ENCODE measurements at places on chromosomes 5 and 9.

DNA sequence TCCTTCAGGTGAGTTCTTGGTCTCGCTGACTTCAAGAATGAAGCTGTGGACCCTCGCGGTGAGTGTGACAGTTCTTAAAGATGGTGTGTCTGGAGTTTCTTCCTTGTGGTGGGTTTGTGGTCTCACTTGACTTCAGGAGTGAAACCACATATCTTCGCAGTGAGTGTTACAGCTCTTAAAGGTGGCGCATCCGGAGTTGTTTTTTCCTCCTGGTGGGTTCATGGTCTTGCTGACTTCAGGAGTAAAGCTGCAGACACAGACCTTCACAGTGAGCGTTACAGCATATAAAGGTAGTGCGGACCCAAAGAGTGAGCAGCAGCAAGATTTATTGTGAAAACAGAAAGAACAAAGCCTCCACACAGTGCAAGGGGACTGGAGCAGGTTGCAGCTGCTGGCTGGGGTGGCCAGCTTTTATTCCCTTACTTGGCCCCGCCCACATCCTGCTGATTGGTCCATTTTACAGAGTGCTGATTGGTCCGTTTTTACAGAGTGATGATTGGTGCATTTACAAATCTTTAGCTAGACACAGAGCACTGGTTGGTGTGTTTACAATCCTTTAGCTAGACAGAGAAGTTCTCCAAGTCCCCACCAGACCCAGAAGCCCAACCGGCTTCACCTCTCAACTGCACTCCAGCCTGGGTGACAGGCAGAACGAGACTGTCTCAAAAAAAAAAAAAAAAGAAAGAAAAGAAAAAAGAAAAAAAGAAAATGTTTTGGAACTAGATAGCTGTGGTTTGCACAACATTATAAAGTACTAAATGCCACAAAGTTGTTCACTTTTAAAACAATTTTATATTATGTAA lies 9.1 kb upstream of the ERMP1 start:
- no peak for DNase-seq
- H3K27ac ChIP-seq = no peak overlapping the region
- no peaks in the 10 kb centered on the region for H3K27me3 ChIP-seq
- H3K4me1 ChIP-seq = peaks cover 31% of the 10 kb centered on the region
- no peaks in the 10 kb centered on the region for H3K36me3 ChIP-seq

- no peaks in the 10 kb centered on the region for H3K27me3 ChIP-seq
- H3K27ac ChIP-seq = no peak overlapping the region
- no peak for DNase-seq
- no peaks in the 10 kb centered on the region for H3K36me3 ChIP-seq
- H3K4me1 ChIP-seq = no peaks in the 10 kb centered on the region
- no peak overlapping the region for H3K4me3 ChIP-seq
These were observed 20.4 kb downstream of the PDE4D start for GRCh38 chr5:59873113-59873512.

GRCh38 chr5:82704381-82704780 lies 372.8 kb downstream of the TMEM167A start:
- H3K27me3 ChIP-seq = no peaks in the 10 kb centered on the region
- H3K36me3 ChIP-seq = no peaks in the 10 kb centered on the region
- no peak overlapping the region for H3K27ac ChIP-seq
- H3K4me3 ChIP-seq = no peak overlapping the region
- no peaks in the 10 kb centered on the region for H3K4me1 ChIP-seq
- no peak for DNase-seq

GRCh38 chr5:173452119-173452905 lies 124.1 kb upstream of the STC2 start:
- H3K36me3 ChIP-seq = no peaks in the 10 kb centered on the region
- H3K27me3 ChIP-seq = no peaks in the 10 kb centered on the region
- DNase-seq = peak; percentile 26
- H3K27ac ChIP-seq = no peak overlapping the region

DNA sequence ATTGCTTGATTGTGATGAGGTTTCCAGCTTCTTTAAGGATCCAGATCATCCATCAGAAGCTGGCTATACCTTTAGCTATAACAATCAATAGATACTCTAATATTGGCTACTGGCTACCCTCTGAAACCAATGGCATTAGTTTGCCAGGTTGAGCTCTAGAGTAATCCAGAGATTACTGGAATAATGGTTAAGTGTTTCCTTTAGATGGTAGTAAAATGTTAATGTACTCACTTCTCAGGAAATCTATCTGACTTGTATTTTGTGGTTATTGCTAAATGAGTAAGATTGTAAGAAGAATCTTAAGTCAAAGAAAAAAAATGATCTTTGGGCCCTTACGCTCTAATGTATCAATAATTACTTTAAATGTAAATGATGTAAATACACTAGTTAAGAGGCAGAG lies 57.6 kb upstream of the OTP start:
- H3K4me3 ChIP-seq = no peak overlapping the region
- no peaks in the 10 kb centered on the region for H3K27me3 ChIP-seq
- peaks cover 5% of the 10 kb centered on the region for H3K36me3 ChIP-seq
- DNase-seq = no peak
- no peak overlapping the region for H3K27ac ChIP-seq

GRCh38 chr5:163498886-163499285 lies 6.5 kb upstream of the MAT2B start:
- no peaks in the 10 kb centered on the region for H3K36me3 ChIP-seq
- H3K27ac ChIP-seq = no peak overlapping the region
- H3K4me1 ChIP-seq = no peaks in the 10 kb centered on the region
- no peak for DNase-seq

- H3K27me3 ChIP-seq = no peaks in the 10 kb centered on the region
- no peak overlapping the region for H3K27ac ChIP-seq
- no peak for DNase-seq
- no peak overlapping the region for H3K4me3 ChIP-seq
These were observed 627.1 kb upstream of the WWC1 start for GRCh38 chr5:167664222-167664804.

- no peaks in the 10 kb centered on the region for H3K4me1 ChIP-seq
- H3K4me3 ChIP-seq = no peak overlapping the region
- DNase-seq = no peak
- no peaks in the 10 kb centered on the region for H3K36me3 ChIP-seq
- no peaks in the 10 kb centered on the region for H3K27me3 ChIP-seq
- no peak overlapping the region for H3K27ac ChIP-seq
These were observed 157.0 kb downstream of the GABBR2 start for GRCh38 chr9:98551511-98552286.

GRCh38 chr9:7370988-7371387 lies 428.6 kb downstream of the DMAC1 start:
- H3K4me1 ChIP-seq = peaks cover 7% of the 10 kb centered on the region
- H3K4me3 ChIP-seq = no peak overlapping the region
- H3K36me3 ChIP-seq = no peaks in the 10 kb centered on the region
- no peaks in the 10 kb centered on the region for H3K27me3 ChIP-seq
- H3K27ac ChIP-seq = no peak overlapping the region

GRCh38 chr9:114431003-114431402 lies 43.2 kb upstream of the AKNA start:
- no peak overlapping the region for H3K4me3 ChIP-seq
- H3K36me3 ChIP-seq = no peaks in the 10 kb centered on the region
- H3K27me3 ChIP-seq = no peaks in the 10 kb centered on the region
- no peaks in the 10 kb centered on the region for H3K4me1 ChIP-seq
- DNase-seq = no peak

DNA sequence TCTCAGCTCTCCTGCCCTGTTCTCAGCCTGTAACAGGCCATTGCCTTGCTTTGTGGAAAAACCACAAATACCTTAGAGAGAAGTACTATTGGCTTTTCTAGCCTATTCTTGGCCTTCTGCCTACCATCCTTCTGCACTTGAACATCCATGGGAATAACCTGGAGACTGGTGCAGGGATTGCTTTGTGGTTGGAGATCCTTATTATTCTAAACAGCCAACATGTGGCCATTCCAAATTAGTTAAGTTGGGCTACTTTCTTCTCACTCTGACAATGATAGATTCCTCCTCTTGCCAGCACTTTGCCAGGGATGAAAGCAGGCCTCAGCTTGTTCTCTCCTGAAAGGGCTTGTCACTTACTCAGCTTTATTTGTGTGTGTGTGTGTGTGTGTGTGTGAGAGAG lies 240.4 kb downstream of the GLIS3 start:
- H3K27me3 ChIP-seq = no peaks in the 10 kb centered on the region
- no peak overlapping the region for H3K27ac ChIP-seq
- no peaks in the 10 kb centered on the region for H3K36me3 ChIP-seq
- no peak overlapping the region for H3K4me3 ChIP-seq

- no peaks in the 10 kb centered on the region for H3K27me3 ChIP-seq
- H3K27ac ChIP-seq = no peak overlapping the region
- H3K4me3 ChIP-seq = no peak overlapping the region
- H3K36me3 ChIP-seq = no peaks in the 10 kb centered on the region
- peak; percentile 12 for DNase-seq
These were observed 131.8 kb downstream of the ADAMTSL1 start for GRCh38 chr9:18605766-18606180.

DNA sequence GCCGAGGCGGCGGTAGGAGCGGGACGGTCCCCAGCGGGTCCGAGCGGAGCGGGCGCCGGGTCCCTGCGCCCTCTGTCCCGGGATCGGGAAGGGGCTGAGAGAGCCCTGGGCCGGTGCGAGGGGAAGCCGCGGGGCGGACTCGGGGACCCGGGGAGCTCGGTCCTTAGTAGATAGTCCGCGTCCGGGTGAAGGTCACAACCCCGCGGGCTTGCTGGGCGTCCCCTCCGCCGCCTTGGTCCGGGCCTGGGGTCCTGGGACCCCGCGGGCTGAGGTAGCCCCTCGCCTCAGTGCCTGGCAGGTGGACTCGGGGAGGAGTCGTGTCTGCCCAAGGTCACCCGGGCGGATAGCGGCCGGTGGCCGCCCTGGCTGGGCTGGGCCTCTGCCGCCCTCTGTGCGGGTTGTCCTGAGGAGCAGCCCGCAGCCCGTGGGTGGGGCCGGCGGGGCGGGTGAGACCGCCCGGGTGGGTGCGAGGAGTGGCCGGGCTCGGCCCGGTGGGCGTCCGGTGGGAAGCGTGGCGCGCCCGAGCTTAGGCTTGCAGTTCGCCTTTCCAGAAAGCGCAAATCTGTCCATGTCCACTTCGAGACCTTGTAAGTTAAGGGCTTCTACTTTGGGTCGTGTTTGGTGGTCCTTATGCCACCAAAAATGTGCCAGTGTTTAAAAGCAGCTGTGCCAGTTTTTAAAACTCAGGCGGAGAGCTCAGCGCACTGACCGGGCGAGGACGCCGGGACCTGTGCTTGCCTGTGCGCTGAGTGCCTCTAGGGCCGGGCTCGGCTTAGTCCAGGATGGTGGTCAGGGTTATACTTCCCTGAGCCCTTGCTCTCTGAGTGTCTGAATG lies 554 bp downstream of the SDHA start:
- peak; percentile 11 for DNase-seq
- H3K27ac ChIP-seq = peak overlapping the region; percentile 83
- no peaks in the 10 kb centered on the region for H3K27me3 ChIP-seq
- H3K4me1 ChIP-seq = peaks cover 50% of the 10 kb centered on the region
- peak overlapping the region; percentile 87 for H3K4me3 ChIP-seq

- no peak overlapping the region for H3K4me3 ChIP-seq
- H3K36me3 ChIP-seq = no peaks in the 10 kb centered on the region
- no peak overlapping the region for H3K27ac ChIP-seq
- DNase-seq = no peak
- no peaks in the 10 kb centered on the region for H3K4me1 ChIP-seq
- H3K27me3 ChIP-seq = no peaks in the 10 kb centered on the region
These were observed 747.6 kb upstream of the EDIL3 start for GRCh38 chr5:85132269-85132668.

- H3K4me3 ChIP-seq = no peak overlapping the region
- no peaks in the 10 kb centered on the region for H3K36me3 ChIP-seq
- no peaks in the 10 kb centered on the region for H3K4me1 ChIP-seq
These were observed 211.5 kb downstream of the MED10 start for GRCh38 chr5:6166698-6167394.

GRCh38 chr9:97984188-97985057 lies 1.3 kb downstream of the ANP32B start:
- H3K36me3 ChIP-seq = no peaks in the 10 kb centered on the region
- H3K27me3 ChIP-seq = no peaks in the 10 kb centered on the region
- peak overlapping the region; percentile 96 for H3K27ac ChIP-seq
- peak; percentile 69 for DNase-seq
- H3K4me1 ChIP-seq = peaks cover 58% of the 10 kb centered on the region

DNA sequence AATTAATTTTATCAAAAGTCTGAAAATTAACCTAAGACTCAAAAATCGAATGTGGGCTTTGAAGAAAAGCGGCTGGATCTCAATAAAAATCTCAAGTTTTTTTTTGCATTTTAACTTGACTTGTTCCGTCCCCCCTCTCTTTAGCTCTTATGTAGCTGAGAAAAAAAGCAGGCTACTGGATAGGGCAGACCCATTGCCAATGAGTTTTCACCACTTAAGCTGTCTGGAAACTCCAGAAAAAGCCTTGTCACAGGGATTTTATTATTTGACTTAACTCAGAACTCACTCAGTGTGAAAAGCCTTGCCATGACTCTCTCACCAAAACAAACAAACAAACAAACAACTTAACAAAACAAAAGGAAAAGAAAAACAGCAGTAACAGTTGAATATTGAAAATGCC lies 247.4 kb downstream of the CDH9 start:
- H3K27me3 ChIP-seq = no peaks in the 10 kb centered on the region
- no peaks in the 10 kb centered on the region for H3K4me1 ChIP-seq
- H3K36me3 ChIP-seq = no peaks in the 10 kb centered on the region
- no peak overlapping the region for H3K27ac ChIP-seq

DNA sequence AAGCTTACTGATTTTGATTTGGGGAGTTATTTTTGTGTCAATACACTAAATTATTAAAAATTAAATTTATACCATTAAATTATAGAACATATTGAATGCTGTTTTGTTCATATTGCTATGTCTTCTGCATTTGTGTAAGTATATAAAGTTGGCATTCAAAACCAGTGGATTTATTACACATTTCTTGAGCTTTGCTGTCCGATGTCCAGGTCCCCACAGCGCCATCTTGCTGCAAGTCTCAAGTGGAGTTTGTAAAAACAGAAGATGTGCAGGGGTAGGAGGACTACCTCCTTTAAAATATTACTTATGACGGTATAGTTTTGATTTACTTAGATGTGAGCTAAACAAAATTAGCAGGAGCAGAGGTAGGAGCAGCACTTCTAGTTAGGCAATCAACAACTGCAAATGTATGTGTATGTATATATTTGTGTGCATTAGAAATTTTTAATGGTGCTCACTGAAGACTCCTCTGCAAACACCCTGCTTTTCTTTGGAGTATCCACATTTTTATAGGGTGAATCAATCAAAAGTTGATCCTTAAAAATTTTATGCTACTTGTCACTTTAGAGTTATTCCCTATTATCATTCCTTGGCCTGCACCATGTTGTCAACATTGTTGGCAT lies 37.4 kb downstream of the CPEB4 start:
- no peak for DNase-seq
- H3K4me3 ChIP-seq = no peak overlapping the region
- peaks cover 10% of the 10 kb centered on the region for H3K36me3 ChIP-seq
- H3K27ac ChIP-seq = no peak overlapping the region

DNA sequence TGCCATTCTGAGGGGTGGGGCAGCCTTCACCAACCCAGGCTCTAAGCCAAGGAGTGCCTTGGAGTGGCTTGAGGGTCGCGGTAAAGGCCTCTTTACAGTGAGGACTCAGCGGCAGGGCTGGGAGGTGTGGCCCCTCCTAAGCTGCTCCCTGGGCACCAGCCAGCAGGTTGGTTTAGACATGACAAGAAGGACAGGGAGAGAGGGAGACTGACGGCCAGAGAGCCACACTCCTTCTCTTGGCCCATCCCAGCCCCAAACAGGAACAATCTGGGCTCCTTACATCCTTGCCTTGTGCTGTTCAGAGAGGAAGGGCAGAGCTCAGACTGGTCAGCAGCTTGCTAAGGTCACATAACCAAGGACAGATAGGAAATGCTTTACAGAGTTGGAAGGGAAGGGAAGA lies 94.5 kb downstream of the LMX1B start:
- no peak overlapping the region for H3K27ac ChIP-seq
- H3K4me3 ChIP-seq = no peak overlapping the region
- H3K36me3 ChIP-seq = no peaks in the 10 kb centered on the region

GRCh38 chr5:142275496-142275895 lies 49.3 kb downstream of the SPRY4 start:
- H3K4me1 ChIP-seq = no peaks in the 10 kb centered on the region
- H3K36me3 ChIP-seq = no peaks in the 10 kb centered on the region
- H3K27me3 ChIP-seq = no peaks in the 10 kb centered on the region
- H3K4me3 ChIP-seq = no peak overlapping the region
- DNase-seq = no peak

All from left lung (tissue), 14 donors.